ENCODE measurements at places on chromosomes 11 and 22. TPM values are rescaled to one million over a fixed set of nuclear protein-coding genes. Genes with fewer than 3 reads are reported as not detected.

GRCh38 chr22:44398856-44399837, 86.4 kb upstream of the SHISAL1 start:
- no peak for DNase-seq

Gene RAB6A
- 117 TPM for polyA plus RNA-seq

DNA sequence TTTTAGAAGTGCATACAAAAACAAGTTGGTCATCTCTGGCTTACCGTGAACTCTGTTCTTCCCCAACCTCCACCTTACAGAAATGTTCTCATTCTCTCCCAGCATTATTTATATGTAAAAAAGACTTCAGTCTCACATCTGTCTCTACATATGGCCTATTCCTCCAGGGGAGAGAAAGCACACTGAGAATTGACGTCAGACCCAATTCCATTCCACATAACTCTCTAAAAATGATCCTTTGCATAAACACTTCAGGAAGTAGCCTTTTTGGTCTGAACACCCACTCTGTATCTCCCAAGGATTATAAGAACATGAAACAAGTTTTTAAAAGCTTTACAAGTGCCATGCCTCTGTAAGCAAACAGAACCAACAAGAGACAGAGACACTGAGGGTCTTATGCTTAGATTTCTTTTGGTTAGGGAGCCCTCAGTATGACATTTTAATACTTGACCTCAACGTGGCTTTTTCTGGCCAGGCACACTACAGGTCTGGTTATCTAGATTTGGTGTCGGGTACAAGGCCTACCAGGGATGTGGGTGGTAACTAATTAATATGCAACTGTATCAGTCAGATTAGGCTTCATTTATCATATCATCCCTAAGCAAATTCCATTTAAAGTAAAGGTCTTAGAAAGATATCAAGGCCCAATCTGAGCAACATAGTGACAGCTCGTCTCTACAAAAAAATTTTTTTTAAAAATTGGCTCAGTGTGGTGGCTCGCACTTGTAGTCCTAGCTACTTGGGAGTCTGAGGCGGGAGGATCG, 48.5 kb upstream of the PPP2R1B start:
- no peak for DNase-seq

Gene CCDC89
- polyA plus RNA-seq, result 5.0 TPM

Gene CCDC88B
- 2.1 TPM for polyA plus RNA-seq

Gene ST14
- 39.5 TPM for polyA plus RNA-seq

Gene SRSF8
- 77.0 TPM for polyA plus RNA-seq

- no peak for DNase-seq
Measured at GRCh38 chr22:47357086-47357485, 594.6 kb downstream of the TBC1D22A start.

DNA sequence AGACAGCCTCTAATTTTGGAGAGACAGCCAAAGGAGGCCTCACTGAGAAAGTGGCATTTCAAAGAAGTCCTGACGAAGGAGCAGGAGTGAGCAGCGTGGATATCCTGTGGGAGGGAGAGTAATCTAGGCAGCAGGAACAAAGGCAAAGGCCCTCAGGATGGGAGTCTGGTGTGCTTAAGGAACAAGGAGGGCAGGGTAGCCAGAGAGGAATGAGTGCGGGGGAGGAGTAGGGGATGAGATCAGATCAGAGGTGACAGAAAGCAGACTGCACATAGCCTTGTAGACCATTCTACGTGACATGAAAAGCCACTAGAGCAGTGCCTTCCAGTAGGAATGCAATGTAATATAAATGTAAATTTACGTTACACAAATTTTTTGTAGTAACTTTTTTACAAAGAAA, 5.6 kb downstream of the SLC36A4 start:
- DNase-seq, result no peak

Gene RGL4
- polyA plus RNA-seq, result 1.8 TPM

Gene SCGB2A2
- polyA plus RNA-seq, result not detected

DNA sequence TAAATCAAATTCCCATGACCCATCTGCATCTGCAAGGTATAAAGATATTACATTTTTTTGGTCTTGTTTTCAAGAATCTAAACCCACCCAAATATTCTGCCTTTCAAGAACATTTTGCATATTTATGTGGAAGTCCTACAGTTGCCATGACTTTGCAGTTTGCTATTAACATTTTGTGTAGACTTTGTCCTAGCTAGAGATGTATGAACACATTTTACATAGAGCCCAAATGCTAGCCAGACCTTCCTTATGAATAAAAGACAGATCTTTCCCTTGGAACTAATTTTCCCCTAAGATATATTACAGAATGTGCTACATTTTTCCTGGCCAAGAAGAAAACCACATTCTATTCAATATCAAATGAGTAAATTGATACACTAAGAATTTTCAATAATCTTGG, 772.5 kb downstream of the KCNA4 start:
- DNase-seq, result no peak

DNA sequence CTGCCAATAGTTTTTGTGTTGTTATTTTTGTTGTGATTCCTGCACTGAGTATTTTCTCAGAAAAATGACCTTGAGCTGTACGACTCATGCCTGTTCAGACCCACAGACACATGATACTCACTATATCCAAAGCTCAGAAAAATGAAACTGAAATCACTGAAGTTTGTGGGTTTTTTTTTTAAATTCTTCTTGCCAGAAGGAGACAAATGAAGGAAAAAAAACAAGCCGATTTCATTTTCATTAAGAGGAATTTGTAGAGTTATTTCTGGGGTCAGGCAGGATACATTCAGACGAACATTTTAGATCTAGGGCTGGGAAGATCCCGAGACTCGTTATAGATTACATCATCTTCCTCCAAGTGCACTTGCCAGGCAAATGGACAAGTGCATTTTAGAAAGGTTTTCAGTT, 60.4 kb downstream of the BMAL1 start:
- no peak for DNase-seq

Gene RELA
- 57.9 TPM for polyA plus RNA-seq

DNA sequence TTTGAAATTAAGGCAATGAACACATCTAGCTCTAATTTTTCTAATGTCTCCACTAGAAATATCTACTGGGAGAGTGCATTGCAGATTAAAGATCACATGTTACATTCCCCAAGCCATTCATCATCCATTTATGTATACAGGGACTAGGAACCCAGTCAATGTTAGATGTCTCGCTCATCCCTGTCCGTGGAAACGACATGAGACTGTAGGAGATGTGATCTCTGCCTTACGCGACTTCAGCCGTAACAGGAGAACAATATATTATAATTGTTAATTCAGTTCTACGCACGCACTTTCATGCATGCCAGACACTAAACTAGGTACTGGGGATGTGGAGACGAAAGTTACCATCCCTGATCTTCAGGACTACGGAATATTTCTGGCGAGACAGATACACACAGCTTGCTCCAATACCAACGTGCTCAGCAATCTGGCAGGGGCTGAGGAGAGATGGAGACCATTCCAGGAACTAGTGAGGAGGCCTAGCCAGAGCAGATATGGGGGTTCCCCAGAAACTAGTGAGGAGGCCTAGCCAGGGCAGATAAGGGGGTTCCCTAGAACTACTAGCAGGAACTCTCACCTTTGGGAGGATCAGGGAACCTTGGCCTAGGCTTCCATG, 706 bp downstream of the DCPS start:
- no peak for DNase-seq

Gene CASP5
- not detected for polyA plus RNA-seq

DNA sequence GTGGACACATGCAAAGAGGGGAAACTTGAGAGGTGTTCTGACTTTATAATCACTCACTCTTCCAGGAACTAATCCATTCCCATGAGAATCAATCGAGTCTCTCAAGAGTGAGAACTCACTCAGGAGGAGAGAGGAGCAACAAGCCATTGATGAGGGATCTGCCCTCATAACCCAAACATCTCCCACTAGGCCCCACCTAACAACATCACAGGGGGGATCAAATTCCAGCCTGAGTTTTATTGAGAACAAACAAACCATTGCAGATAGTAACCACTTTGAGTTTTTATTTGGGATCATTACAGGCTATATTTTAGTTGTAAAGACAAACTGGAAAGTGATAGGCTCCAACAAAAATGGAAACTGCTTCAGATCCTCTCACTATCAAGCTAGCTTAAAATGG, 328.8 kb upstream of the CTSC start:
- DNase-seq, result no peak

Gene MYO7A
- polyA plus RNA-seq, result 2.8 TPM

GRCh38 chr11:8313504-8314090, 49.9 kb upstream of the LMO1 start:
- no peak for DNase-seq

DNA sequence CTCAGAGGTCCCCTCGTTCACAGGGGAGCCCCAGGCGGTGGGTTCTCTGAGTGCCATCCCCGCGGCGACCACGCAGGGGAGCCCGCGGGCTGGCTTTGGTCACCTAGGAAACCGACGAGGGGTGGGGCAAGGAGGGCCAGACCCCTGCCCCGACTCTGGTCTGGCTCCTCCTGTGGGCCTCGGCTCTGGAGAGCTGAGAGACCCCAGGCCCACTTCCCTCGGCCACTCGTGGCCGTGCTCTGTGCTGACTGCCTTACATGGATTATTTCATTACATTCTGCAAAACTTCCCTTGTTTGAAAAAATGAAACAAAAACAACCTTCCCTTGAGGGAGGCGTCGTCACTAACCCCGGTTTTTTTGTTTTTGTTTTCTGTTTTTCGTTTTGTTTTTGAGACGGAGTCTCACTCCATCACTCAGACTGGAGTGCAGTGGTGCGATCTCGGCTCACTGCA, 15.1 kb upstream of the CYTH4 start:
- DNase-seq, result no peak

Gene GGTLC2
- not detected for polyA plus RNA-seq

Gene ELMOD1
- polyA plus RNA-seq, result 0.34 TPM

Gene RAB39A
- 0.73 TPM for polyA plus RNA-seq

DNA sequence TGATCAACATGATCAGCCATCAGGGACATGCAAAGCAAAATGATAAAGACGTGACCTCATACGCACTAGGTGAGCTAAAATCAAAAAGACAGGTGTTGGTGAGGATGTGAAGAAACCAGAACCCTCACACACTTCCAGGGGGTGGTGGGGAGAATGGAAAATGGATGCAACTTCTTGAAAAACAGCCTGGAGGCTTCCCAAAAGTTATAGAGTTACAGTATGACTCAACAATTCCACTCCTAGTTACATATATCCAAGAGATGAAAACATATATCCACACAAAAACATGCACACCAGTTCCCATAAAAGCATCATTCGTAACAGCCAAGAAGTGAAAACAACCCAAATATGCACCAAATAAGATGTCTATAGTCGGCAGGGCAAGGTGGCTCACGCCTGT, 42.1 kb upstream of the APLNR start:
- no peak for DNase-seq

DNA sequence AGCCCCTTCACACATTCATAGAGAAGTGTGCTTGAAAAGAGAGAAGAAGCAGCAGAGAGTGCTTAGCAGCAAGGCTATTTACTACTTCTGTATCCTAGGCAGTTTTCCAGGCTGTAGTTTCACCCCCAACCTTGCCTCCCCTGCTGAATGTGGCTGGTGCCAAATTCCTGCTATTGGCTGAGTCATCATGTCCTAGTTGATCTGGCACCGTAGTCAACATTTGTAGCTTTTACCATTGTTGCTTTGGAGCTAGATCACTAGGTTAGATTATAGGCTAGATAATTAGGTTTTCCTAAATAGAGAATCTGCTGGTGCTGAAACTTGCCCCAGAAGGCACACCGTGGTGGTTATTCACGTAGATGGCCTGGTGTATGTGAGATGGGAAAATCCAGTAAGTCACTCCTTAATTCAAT, 32.7 kb downstream of the ARHGAP42 start:
- DNase-seq, result no peak

Gene SEZ6L
- 0.28 TPM for polyA plus RNA-seq
